ENCODE measurements at places on chromosomes 5 and 9.

GRCh38 chr5:139565411-139566305, 4.5 kb downstream of the UBE2D2 start:
- peak; percentile 73 for DNase-seq

DNA sequence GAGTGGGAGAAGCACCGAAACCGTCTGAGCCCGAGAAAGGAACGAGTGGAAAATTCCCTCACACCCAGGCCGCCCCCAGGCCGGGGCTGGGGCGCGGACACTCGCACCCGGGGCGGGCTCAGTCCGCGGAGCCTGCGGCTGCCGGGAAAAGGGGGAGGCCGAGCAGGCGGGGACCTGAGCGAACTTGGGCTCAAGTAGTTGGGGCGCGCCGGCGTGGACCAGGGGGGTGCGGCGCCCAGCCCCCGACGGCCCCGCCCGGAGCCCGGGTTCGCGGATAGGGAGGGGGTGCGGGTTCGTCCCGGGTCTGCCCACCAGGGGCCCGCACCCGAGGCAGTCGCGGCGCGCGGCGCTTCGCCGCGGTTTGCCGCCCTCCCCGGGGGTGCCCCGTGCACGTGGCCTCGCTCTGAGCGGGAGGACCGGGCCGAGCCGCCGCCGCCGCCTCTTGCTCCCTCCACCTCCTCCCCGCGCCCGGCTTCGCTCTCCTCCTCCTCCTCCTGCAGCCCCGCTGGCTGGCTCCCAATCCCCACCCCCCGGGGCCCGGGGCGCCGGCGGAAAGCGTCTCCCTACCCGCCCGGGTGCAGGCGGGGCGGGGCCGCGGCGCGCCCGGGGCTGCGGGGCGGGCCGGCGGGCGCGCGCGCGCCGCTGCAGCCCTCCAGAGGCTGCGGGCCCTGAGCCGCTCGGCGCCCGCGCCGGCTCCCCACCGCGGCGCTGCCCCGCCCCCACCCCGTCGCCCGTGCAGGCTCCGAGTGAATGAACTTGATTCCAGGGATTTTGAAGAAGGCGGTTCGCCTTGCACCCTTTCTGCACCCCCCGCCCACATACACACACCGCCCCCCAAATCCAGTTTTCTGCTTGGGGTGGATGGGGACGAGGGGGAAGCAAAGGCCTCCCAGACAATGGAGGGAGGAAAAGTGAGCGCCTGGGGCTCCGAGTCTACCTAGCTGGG, 1.3 kb upstream of the NFIB start:
- DNase-seq = no peak

GRCh38 chr5:17794815-17795214, 160.6 kb downstream of the TAF11L14 start:
- DNase-seq = no peak

DNA sequence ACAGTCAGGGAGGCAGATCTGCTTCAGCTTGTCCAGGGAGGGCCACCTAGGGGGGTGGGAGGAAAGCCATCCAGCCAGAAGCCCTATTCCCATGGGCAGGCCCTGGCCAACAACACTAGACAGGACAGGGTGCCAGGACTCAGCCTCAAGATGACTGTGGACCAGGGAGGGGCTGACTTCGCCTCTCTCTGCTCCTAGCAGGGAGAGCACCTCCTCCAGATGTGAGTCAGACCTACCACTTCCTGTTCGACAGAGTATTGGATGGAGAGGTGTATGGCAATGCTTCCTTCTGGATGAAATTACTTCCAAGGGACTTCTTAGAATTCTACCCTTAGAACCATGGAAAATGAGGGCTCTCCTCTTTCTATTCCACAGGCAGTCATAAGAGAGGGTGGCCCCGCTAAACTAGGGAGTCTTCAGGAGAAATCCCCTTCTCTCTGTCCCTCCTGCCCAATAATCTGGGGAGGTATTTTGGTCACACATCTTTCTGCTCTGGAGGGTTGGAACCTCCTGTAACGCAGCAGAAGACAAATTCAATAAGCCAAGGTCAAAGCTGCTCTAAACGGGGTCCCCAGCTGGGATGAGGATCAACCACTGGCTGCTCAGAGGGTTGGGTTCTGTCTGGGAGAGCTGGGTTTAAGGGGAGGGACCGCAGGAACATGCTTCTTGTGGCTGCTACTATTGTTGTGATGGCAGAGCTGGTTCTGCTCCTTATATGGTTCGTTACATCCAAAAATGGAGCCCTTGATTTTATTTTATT, 23.2 kb upstream of the RCL1 start:
- no peak for DNase-seq

GRCh38 chr5:106277540-106278096, 1393.1 kb downstream of the EFNA5 start:
- no peak for DNase-seq

- DNase-seq = no peak
Observed at GRCh38 chr9:125654121-125654520, 52.9 kb downstream of the MAPKAP1 start.

- DNase-seq = no peak
Observed at GRCh38 chr5:173691931-173692330, 75.5 kb upstream of the BOD1 start.

DNA sequence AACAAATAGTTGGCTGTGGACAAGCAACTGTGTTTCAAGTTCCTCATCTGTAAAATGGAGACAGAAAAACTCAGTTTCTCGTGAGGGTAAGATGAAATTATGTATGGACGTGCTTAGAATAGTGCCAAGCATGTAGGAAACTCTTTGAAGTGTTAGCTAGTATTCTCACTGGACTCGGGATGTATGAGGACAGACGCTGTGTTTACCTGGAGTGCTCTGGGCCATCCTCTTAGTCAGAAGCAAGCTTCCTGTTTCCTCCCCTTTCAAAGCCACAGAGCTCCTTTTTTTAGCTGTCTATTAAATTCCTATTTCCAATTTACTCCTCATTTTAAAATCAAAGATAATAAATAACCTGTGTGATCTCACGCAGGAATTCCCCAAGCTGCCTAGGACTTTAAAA, 23.8 kb upstream of the IQGAP2 start:
- DNase-seq = no peak

DNA sequence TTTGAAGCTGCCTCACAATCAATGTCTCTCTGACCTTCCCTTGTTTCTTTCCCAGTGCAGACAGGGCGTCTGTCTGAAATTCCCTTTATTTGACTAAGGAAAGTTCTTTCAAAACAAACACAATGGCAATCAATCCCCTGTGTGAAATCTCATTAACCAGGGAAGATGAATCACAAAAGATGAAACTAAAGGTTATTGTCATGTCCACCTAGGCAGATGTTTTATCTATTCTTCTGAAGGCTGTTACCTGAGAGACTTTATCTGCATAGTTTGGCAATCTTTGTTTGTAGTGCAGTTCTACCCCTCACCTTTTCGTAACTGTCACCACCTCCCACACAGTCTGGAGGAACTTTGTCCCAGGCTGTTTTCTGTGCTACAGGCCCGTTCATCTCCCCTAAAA, 217.5 kb upstream of the RIOK2 start:
- no peak for DNase-seq

GRCh38 chr5:124160265-124160664, 586.2 kb downstream of the ZNF608 start:
- no peak for DNase-seq

DNA sequence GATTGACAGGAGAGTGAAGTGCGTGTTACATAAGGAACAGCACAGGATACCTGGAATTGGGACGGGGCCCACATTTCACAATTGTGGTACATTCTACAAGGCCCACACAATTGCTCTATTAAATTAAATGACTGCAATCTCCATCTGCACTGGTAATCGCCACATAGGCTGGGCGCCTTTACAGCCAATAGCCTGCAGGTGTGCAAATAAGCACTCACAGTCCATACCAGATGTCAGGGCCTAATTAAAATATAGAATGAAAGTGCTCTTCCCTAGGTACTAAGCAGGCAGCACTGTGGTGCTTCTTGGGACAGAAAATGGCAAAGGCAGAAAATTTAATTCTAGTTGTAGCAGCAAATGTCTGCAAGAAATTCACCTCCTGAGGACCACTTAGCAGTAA, 82.7 kb downstream of the ATP10B start:
- no peak for DNase-seq

GRCh38 chr5:1444361-1445189, 665 bp downstream of the SLC6A3 start:
- DNase-seq = no peak

DNA sequence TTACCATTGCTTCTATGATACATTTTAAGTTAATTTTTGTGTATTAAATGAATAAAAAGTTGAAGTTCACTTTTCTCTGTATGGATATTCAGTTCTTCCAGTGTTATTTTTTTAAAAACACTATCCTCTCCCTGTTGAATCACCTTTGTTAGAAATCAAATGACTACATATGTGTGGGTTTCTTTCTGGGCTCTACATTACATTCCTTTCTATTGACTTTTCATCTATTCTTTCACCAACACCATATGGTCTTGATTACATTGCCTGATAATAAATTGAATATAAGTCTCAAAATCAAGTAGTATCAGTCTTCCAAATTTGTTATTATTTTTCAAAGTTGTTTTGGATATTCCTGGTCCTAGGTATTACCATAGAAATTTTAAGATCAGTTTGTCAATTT, 7.3 kb upstream of the RASEF start:
- no peak for DNase-seq
